Type B pancreatic cell (in vitro differentiated cells): ENCODE measurements at places on chromosomes 5 and 9. TPM values are rescaled to one million over a fixed set of nuclear protein-coding genes. Genes with fewer than 3 reads are reported as not detected.
A peak's percentile ranks its signal among the peaks of the same experiment; 100 is the strongest.

GRCh38 chr9:103364753-103365152, 369.6 kb downstream of the CYLC2 start:
- no peak for DNase-seq

- DNase-seq: no peak
Observed at GRCh38 chr5:76542887-76543690, 80.1 kb downstream of the F2RL2 start.

GRCh38 chr9:97543561-97543960, 42.1 kb downstream of the TMOD1 start:
- no peak for DNase-seq

The AGXT2 gene
- not detected in 2 replicates for total RNA-seq

The NIM1K gene
- total RNA-seq: 0.43 and 0.67 TPM in 2 replicates

The LCN12 gene
- total RNA-seq: 7.9 and 8.3 TPM in 2 replicates

GRCh38 chr5:83957188-83957587, 236.5 kb upstream of the HAPLN1 start:
- DNase-seq: no peak

The XRCC4 gene
- 7.4 TPM in 2 replicates for total RNA-seq

The SHOC1 gene
- not detected in 2 replicates for total RNA-seq

DNA sequence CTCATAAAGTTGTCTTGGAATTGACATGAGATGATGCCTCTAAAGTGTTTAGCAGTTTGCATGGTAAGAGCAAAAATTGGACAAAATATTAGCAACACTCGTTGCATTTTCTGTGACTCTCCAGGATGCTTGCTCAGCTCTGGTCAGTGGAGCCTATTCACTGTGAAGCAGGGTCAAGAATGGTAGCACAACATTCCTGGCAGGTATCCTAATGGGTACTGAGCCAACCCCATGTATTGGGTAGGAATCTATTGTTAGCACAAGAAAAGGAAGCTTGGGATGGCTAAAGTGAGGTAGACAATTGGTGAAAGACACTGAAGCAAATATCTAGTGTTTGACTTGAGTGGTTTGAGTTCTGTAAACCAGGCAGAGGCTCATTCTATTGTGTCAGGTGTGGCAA, 10.4 kb upstream of the ACTBL2 start:
- no peak for DNase-seq

DNA sequence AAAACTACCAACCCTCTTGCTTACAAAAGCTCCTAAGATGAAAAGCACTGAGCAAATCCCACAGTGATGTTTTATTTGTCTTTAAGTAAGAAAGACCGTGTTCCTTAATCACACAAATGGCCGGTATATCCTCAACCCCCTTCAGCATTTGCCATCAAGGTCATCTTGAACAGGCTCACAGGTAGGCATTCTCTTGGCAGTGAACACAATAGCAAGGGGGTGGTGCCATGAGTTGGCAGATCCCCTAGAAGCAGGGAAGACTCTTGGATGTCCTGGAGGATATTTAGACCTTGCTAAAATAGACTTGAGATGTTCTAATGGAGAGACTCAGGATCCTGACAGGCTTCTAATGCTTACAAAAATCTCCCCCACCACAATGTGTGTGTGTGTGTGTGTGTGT, 323.0 kb downstream of the SPOCK1 start:
- DNase-seq: no peak

- DNase-seq: no peak
Observed at GRCh38 chr9:98345011-98345410, 89.6 kb upstream of the TBC1D2 start.

DNA sequence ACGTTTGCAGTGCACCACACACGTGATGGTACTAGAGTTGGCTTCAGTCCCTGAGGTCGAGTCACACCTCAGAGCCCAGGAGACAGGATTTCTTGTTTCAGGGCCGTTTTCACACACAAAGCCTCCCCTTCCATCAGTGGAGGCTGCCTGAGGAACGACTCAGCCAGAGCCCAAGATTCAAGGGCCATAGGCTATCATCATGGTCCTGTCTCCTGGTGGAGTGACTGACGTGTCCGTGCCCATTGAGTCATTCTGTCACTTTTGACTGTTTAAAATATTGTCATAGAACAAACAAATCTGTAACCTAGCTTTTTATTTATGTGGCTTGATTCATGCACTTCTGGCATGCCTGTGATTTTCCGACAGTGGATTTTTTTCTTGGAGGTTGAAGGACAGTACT, 28.3 kb downstream of the CAMK2A start:
- DNase-seq: no peak

GRCh38 chr5:32865475-32865874, 154.4 kb downstream of the NPR3 start:
- DNase-seq: no peak

DNA sequence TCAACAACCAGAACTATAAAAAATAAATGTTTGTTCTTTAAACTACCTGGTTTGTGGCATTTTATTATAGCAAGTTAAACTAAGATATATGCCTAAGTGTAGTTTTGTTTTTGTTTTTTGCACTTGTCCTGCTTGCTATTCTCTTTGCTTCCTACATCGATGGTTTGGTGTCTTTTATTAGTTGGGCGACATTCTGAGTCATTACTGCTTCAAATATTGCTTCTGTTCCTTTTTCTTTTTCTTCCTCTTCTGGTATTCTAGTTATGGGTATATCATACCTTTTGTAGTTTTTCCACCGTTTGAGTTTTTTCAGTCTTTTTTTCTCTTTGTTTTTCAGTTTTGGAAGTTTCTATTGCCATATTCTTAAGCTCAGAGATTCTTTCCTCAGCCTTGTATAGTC, 86.9 kb downstream of the MACIR start:
- DNase-seq: no peak

The KYAT1 gene
- 4.0 and 11.5 TPM in 2 replicates for total RNA-seq

DNA sequence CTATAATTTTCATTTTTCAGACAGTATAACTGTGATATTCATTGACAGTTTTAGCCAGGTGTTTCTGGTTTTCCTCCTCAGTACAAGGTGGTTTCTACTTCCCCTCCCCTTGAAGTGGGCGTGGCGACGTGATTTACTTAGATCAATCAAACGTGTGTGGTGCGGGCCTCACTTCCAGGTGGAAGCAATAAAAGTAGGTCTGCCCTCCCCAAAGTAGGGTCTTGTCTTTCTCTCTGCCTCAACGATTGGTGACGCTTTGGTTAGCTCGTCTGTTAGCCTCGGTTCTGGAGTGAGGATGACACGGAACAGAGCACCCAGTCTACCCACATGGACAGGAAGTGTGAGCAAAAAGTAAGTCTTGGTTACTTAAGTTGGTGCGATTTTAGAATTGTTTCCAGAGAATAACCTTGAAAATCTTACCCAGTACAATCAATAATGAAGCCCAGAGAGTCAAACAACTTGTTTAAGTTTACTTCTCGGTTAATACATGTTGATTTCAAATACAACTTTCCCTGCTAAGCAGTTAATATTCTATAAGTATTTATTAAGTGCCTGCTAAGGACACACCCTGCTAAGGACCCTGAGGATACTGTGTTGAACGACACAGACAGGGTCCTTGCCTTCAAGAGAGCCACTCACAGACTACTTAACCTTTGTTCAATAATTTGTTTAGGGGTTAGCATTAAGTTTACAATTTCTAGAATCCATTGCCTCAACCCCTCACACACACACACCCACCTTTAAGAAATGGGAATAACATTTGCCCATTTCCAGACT, 48.4 kb downstream of the COX7C start:
- no peak for DNase-seq

- no peak for DNase-seq
Observed at GRCh38 chr5:166786889-166787288, 1504.6 kb upstream of the WWC1 start.

- no peak for DNase-seq
Observed at GRCh38 chr5:158832731-158833130, 267.0 kb downstream of the EBF1 start.

DNA sequence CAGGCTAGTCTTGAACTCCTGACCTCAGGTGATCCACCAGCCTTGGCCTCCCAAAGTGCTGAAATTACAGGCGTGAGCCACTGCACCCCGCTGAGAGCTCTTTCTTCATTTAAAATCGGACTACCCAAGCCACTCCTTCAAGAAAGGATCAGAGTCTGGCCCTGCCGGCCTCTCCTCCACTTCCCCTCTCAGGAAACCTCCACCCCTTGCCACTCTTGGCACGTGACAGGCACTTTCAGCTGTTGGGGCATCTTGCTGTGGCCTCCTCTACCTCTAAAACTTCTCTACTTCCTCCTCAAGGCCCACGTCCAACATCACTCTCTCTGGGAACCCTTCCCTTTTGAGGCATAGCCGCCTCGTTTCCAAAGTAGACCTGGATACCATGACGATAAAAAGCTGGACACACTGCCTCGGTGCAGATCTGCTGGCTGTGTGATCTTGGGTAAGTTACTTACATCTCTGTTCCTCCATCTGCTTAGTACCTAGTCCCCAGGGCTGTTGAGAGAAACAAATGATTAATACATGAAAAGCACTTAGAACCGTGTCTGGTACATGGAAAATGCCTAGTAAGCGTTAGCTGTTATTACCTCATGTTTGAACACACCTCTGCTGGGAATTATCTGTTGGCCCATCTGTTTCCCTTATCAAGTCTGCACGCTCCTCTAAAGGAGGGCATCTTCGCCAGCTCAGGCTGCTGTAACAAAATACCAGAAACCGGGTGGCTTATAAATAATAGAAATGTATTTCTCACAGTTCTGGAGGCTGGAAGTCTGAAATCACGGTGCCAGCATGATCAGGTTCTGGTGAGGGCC, 55.3 kb downstream of the SMIM23 start:
- no peak for DNase-seq

GRCh38 chr5:160451281-160451680, 29.6 kb downstream of the PTTG1 start:
- no peak for DNase-seq

- no peak for DNase-seq
Observed at GRCh38 chr9:32965566-32965965, 35.9 kb downstream of the APTX start.

DNA sequence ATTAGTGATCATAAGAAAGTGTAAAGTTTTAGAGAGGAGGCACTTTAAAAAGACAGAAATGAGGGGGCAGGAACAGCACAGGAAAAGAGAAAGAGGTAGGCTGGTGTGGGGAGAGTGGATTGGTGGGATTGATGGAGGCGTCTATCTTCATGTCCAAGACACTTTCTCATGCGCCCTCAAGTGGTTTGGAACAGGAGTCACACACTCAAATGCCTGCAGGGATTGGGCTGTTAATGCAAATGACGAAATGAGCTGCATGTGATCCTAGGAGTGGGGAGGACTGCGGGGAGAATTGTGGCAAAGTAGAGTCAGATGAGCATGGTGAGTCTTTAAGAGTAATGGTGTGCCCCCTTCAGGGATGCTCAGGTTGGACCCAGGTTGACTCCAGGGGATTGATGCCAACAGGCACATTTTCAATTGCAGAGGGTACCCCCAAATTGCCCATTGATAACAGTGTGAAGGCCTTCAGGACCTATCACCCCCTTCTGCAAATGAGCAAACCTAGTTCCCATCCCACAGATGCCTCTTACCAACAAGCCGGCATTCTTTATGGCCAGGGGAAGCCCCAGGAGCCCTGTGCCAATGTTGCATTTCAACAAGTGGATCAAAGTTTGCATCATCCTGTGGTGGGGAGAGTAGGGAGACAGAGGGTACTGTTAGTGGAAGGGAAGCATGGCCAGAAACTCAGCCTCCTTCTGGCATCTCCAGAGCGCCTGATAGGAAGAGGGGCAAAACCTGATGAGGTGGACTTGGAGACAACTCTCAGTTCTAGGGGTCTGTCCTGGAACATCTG, 5.3 kb downstream of the SLC36A3 start:
- DNase-seq: no peak

DNA sequence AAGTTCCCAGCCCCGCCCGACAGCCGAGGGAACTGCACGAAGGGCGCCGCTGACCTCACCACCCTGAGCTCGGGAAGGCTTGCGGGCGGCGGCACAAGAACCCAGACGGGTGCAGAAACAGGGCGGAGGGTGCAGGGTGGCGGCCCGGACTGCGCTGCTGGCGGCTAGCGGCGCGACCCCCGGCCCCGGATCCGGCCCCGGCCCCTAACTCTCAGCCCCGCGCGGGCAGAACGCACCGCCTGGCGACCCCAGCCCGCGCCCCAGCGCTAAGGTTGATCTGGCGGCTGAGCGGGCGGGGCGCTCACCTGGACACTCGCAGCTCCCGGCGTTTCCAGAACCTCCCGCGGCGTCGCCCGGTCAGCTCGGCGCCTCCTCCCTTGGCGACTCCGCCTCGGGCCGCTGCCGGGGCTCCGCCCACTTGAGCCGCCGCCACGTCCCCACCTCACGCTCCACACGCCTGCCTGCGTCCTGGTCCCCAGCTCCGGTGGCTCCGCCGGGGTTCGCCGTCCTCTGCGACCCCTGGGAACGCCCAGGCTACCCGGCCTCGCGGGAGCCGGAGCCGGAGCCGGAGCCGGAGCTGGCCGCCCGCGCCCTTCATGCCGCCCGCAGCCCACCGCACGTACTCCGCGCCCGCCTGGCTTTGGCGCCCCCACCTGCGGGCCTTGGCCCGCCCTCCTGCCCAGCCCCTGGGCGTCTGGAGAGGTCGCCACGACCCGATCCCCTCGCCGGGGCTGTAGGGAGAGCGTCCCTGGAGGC, at the start of gene P4HA2:
Gene P4HA2, minus strand, starts transcription at position 369 of the 756 bp plus-strand sequence. CDS start 9,227 bp downstream, outside the sequence.
- DNase-seq: peak; percentile 84

DNA sequence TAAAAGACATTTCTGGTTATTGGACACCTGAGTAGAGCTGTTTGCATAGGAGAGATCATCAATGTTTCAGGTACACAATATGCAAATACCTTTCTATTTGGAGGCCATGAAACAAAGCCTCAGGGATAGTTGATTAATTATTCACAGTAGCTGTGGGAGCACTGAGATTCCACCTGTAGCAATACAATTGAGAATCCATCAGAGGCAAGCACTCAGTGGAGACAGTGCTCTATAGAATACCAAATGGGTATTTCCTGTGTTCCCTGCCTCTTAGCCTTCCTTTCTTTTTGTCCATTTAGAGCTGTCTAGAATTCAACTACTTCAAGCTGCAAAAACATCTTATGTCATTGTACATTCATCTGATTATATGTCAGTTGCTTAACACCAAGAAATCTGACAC, 1754.0 kb upstream of the ACO1 start:
- DNase-seq: no peak

DNA sequence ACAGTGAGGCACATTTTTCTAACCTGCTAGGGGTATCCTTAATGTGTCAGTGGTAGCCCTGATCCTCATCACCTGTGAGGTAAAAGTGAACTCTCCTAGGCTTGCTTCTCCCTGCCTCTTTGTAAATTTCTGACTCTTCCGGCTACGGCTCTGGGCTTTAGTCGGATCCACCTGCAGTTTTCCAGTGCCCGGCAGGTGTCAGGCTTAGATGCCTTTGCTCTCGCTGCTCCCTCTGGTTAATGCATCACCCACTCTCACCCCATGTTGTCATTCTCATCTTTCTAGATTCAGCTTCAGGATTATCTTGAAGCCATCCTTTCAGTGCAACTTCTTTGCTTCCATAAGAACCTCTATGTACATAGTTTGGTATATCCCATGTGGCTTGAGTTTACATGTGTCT, 3.6 kb downstream of the CEP78 start:
- DNase-seq: no peak
